ENCODE measurements at places on chromosomes 6 and 20.

DNA sequence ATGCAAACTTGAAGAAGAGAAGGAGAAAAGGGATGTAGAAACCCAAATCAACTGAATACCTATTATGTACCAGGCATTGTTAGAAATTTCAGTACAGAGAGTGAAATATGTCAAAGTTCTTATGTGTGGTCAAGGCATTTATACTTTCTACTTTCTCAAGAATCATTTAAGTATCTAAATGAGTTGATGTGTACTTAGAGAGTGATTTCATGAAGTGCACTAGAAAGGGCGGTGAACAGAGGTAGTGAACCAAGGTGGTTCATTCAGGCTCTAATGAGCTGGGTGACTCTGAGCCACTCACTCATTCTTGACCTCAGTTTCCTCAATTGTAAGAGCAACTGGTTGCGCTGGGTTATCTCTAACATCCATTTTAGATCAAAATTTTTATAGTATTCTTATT, 3.3 kb downstream of the PDE7B start:
- DNase-seq: no peak

DNA sequence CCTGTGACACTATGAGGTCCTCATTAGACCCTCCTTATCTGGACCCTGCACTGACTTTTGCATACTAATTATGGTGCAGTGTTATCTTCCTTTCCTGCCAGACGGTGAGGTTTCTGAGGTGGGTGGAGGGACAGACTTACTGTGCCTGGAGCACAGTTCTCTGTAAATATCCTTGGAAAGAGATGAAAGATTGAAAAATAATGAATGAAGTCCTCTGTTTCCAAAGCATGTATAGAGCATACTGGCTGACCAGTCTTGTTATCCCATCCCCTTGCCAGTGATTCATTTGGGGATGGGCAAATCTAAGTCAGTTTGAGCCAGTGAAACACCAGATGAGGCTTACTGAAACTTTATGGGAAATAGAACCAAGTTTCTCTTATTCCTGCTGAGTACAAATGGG, 152.6 kb upstream of the HDDC2 start:
- DNase-seq: no peak

- no peak for DNase-seq
Observed at GRCh38 chr6:4848382-4849068, 72.3 kb downstream of the CDYL start.

DNA sequence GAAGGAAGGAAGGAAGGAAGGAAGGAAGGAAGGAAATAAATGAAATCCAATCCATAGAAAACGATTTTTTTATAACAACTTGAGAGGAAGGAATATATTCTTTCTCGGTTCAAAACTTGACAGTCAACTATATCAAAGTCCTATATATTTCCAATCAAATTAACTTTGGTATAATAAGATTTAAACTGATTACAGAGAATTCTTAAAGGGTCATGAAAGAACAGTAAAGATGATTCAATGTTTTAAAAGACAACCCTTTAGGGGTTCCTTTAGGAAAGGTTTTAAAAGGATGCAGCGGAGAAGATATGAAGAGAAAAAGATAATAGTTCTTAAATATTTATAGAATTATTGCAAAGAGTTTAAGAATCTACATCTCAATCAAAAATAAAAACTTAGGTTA, 61.2 kb downstream of the ME1 start:
- DNase-seq: no peak

DNA sequence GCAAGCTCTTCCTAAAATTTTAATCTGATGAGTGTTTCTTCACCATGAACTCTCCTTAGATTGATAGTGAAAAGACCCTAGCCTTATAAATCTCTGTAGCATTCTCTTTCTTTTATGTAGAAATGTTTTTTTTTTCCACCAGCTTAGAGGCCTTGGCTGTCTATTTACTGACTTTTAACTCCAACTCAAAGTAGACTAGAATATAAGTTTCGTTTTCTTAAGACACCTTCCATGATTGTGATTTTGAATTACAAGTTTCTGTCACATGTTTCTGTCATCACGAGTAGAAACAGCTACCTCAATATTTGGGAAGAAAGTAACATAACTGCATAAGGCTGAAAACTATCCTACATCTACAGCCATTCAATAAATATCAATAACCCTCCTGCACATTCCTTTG, 17.8 kb downstream of the ADGRF4 start:
- no peak for DNase-seq

DNA sequence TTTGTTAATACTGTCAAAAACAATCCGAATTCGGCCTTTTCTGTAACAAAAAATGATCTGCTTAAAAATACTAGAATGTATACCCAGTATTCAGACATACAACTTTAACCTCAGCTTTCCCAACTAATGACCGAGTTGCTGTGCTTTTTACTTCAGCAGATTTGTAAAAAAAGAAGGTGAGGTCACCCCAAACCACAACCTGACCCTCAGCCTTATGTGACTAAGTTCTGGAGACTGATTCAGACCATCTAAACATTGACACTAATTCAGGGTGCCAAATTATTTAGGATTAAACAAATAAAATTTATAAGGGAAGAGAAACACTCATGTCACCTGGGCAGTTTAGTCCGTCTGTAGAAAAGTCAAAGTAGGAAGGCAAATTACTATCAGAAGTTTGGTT, 7.7 kb downstream of the CCN6 start:
- no peak for DNase-seq

GRCh38 chr6:63352544-63353285, 32.9 kb upstream of the LGSN start:
- no peak for DNase-seq

DNA sequence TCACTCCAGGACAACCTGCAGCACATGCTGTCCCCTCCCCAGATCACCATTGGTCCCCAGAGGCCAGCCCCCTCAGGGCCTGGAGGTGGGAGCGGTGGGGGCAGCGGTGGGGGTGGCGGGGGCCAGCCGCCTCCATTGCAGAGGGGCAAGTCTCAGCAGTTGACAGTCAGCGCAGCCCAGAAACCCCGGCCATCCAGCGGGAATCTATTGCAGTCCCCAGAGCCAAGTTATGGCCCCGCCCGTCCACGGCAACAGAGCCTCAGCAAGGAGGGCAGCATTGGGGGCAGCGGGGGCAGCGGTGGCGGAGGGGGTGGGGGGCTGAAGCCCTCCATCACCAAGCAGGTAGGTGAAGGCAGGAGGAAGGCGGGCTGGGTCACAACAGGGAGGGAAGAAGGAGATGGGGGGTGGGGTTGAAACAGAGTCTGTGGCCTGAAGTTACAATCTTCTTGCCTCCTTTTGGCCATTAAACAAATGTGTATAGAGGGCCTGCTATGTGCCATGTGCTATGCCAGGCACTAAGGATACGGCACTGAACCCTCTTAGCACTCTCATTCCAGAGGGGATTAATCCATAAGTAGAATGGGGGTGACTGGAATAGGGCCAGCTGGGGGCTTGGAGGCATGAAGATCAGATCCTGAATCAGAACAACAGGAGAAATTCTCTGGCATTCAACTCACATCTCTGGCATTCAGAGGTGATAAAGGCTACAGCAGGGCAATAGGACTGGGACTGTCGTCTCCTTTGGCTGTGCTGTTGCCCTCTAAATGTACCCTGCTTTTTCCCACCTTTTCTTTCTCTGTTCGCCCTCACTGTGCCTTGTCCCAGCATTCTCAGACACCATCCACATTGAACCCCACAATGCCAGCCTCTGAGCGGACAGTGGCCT, 10.5 kb upstream of the ZBTB9 start:
- no peak for DNase-seq

GRCh38 chr6:130206479-130206878, 16.3 kb downstream of the SAMD3 start:
- no peak for DNase-seq

GRCh38 chr6:11410539-11411307, 126.8 kb upstream of the TMEM170B start:
- DNase-seq: no peak

GRCh38 chr6:41678511-41679084, 40.3 kb downstream of the MDFI start:
- no peak for DNase-seq

DNA sequence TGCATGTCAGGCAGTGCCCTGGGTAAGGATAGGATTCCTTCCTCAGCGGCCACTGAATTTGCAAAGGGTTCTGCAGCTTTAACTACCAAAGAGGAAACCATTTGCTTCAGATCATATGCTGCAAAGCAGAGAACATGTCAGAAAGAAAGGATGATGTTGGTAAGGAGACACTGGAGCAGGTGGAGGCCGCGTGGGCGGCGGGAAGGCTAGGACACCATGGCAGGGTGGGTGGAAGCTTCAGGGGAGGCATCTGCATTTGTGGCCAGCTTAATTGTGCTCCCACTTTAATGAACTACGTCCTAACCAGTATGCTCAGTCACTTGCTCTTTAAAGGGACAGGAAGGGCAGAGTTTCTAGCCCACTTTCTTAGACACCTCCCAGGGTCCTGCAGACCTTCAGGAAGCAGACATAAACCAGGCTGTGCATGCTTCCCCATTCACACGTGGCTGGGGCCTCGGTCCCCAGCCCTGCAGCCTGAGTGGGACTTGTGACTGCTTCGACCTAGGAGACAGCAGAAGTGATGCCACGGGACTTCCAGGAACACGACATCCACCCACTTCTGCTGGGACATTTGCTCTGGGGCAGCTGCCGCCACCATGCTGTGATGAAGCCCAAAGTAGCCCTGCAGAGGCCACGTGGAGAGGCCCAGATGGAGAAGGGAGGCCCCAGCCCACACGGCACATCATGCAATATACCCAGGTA, 76.1 kb downstream of the GINS1 start:
- DNase-seq: no peak

DNA sequence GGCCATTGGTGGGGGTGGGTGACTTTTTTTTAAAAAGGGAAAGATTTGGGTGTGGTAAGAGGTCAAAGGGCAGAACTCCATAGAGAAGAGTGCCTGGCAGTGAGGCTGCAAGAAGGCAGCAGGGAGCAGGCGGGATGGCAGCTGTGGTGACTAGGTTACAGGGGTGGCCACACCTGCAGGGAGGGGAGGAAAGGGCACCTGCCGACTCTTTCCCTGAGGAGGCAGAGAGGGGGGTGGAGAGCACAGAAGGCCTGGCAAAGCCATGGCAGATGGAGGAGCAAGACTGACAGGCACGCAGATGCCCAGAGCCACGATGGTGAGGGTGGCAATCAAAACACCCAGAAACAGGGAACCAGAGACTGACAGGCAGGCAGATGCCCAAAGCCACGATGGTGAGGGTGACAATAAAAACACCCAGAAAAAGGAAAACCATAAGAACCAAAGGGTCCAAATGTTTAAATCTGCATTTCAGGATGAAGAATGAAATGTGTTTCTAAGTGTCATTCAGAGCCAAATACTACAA, 19.3 kb downstream of the CST7 start:
- DNase-seq: no peak

GRCh38 chr20:50625986-50626677, 65.2 kb downstream of the RIPOR3 start:
- DNase-seq: no peak

DNA sequence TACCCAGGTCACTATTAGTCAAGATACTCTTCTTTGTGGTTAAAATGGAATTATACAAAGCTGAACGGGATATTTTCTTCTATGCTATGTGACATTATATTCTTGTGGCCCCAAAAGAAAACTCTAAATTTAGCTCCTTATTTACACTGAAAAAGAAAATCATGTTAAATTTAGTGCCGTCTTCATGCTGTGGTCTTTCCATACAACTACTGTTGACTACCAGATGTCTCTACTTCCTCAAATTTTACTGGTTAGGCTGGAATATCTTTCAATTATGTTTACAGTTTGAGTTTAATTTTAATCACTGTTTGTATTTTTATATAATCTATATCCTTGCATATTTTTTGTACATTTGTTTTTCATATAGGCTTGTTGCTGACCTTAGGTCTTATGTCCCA, 95.6 kb upstream of the FOXO3 start:
- no peak for DNase-seq

GRCh38 chr6:135298455-135298854, 117.3 kb downstream of the MYB start:
- no peak for DNase-seq

DNA sequence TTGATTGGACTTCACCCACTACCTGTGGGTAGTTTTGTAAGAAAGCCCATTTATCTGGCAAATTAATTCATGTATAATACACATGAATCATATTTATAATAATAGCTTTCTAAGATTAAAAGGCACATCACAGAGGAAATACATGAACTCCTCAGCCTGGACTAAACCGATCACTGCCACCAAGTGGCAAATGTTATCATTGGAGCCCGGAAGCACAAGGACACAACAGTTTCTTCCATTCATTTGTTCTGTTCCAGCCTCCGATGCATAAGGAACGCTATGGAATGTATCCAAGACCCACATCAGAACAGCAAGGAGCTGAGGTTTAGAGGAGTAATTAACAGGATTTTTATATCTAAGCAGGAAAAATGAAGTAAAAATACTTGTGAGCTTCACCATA, 13.9 kb upstream of the IPCEF1 start:
- DNase-seq: peak; percentile 4

DNA sequence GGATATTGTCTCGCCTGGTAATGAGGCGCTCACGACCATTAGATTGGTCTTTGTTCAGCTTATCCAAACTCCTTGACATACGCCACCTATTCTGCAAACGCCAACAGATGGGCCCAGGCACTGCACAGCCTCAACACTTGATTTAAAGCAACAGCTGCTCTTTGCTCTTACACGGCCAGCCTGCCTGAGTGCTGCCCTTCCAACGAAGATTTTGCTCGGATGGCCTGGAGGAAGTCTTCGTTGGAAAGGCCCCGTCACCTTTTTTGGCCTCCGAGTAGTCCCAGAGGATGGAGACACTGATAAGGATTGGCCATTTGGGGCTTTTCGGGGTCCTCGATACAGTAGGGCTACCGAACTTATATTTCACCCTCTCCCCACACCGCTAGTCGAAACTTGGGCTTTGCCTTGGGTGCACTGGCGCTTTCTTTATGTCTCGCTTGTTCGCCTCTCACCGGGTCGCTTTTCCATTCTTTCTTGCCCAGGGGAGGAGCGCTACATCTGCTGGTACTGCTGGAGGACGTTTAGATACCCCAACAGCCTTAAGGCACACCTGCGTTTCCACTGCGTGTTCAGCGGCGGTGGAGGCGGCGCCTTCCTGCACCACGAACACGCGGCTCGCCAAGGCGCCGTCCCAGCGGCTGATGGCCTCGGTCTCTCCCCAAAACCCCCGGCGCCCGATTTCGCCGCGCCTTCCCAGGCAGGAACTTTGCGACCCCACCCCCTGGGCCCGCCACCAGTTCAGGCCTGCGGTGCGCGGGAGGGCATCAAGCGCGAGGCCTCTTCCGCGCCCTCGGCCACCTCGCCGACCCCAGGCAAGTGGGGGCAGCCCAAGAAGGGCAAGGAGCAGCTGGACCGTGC, 6.1 kb downstream of the PRDM13 start:
- no peak for DNase-seq
